Germinal center (tissue), 1 donor: ENCODE measurements at places on chromosomes 7 and 10.

- DNase-seq = peak; percentile 24
These were observed 32.7 kb upstream of the NPVF start for GRCh38 chr7:25260862-25261494.

DNA sequence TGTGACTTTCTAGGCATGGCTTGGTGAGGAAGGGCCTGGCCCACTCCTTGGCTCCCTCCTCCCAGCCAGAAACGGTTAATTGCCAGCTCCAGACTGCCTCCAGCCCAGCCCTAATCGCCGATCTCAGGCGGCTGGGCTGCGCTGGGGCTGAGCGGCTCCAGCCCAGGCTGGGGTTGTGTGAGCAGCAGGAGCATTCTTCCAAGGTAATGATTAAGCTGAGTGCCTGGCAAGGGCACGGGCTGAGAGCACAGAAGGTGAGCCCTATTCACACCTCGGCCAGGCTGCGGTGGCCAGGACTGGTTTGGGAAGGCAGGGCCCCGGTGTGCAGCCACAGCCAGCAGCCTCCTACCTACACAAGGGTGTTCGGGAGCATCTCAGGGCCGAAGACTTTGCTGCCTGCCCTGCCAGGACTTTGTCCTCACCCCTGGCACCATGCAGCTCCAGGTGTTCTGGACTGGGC, at the start of gene TMEM72:
TMEM72 (plus strand) TSS at position 257 of the 460 bp plus-strand sequence; CDS start at position 433, 176 bp downstream.
- no peak for DNase-seq

- no peak for DNase-seq
These were observed 5.9 kb upstream of the CFAP69 start for GRCh38 chr7:90239050-90239449.

DNA sequence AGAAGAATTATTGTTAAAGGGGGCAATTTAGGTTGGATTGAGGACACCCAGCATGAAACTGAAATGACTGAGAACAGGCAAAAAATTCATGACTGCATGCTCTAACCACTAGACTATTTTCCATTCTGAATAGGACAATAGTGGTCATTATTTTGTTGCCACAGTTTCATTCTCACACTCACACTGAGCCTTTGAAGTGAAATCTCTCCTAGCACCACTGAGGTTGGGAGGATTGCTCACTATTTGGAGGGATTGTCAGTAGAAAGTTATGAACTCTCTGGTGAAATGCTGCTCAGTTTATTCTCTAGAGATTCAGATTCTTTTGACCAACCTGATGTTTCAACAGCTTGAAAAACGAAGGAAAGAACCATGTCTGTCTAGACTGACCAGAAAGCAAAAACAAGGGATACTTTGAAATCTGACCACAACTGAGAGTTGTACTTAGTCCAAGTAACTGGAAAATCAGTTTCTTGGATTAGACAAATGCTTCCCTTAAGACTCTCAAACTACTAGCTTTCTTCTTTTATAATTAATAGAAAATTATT, 191.2 kb downstream of the DYNC1I1 start:
- DNase-seq = no peak

- no peak for DNase-seq
These were observed 24.1 kb upstream of the ZC3HAV1L start for GRCh38 chr7:139059905-139060304.

DNA sequence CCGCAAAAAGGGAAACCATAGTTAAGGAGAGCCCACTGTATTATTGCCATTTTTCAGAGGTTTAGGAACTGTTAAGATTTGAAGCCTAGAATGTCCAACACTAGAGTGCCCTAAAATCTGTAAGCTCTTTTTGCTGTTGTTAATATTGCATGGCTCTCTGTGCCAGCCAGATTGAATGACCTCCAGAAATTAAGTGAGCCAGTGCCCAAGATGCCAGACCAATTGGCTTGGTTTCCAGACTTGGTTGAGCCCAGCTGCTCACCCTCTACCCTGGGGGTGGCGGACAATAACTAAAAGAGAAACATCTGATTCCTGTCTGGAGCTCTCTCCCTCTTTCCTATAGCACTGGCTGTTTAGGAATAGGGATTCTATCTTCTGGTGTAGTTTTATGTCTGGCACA, 340.1 kb downstream of the PHF14 start:
- no peak for DNase-seq

GRCh38 chr7:41832941-41833340, 130.1 kb upstream of the INHBA start:
- no peak for DNase-seq

DNA sequence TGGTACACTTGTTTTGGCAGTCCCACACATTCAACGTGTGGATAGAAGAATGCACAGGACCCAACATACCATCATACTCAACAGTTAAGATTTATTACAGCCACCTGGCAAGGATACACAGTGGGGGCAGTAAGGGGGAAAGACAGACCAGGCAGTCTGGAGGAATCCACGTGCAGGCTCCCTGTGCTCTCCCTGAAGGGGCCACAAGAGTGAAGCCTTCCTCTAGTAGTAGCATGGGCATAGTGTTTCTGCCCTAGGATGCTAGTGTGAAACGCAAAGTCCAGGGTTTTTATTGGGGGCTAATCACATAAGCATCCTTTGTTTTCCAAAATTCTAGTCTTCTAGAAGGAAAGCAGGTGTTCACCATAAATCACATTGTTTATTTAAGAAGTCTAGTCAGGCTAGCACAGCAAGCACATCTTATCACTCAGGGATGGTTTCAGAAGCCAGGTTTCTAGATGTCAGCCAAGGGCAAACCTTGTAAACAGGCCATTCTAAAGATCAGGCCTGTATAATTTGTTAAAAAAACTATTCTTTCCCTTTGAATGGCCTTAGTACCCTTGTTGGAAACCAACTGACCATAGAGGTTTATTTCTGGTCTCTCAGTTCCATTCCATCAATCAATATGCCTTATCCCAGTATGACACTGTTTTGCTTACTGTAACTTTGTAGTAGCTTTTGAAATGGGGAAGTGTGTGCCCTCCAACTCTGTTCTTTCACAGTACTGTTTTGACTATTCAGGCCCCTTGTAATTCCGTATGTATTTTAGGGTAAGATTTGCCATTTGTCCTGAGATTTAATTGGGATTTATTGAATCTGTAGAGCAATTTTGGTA, 12.4 kb upstream of the TFAM start:
- DNase-seq = no peak

GRCh38 chr7:83060218-83060617, 102.5 kb downstream of the PCLO start:
- no peak for DNase-seq

DNA sequence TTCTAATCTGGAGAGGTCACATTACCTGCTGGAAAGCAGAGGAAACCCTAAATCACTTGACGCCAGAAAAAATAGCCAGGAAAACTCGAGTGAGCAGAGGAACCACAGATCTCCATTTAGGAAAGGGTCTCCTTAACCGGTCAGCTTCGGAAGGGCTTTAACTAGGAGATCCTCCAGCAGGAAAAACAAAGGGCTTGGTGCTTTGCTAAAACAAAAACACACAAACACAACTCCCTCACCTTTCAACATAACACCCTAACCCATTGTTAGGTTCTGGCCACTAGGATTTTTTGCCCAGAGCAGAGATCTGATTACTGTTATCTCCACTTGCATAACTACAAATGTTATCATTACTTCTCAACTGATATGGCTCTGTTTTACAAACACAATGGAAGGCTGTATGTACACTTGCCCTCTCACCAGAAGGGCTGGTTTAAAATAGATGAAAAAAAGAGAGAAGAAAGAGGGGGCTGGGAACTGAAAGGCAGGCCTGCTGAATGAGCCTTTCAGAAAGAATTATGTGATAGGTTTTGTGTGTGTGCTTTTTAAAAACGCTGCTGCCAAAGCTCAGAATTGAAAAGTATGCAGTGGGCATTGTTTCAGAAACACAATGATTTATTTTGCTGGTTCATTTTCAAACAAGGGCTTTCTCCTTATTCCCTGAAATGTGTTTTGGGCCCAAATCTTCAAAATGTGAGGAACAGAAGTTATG, 161.5 kb downstream of the FGFR2 start:
- DNase-seq = no peak

GRCh38 chr10:113846036-113846435, 7.8 kb downstream of the DCLRE1A start:
- DNase-seq = no peak

- no peak for DNase-seq
These were observed 458.8 kb upstream of the ZMIZ1 start for GRCh38 chr10:78609976-78610375.

GRCh38 chr7:116306409-116307048, 96.2 kb downstream of the TES start:
- no peak for DNase-seq

DNA sequence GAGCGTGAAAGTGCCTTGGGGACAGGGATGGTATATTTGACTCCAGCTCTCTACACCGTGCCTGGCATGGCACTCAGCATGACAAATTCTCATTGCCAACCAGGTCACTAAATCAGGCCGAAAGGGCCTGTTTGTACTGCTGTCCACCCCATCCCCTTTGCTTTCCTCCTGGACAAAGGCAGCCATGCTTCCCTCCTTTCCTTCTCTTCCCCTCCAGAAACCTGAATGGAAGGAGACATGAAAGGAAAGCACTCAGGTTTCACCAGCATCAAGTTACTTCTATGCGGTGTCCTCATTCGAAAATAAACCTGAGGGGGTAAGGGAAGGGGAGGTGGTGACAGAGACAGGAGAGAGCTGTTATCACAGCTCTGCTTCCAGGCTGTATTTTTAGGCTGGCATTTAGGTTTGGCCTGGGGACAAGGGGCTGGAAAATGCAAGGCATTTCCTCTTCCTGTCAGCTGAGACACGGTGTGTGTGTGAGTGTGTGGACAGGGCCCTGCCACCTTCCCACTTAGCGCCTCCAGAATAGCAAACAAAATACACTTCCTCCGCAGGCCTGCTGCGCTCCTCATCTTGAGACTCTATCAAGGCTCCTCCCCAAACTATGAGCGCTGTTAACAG, 79.9 kb upstream of the COL13A1 start:
- DNase-seq = no peak
